ENCODE measurements at places on chromosomes 7 and 10. TPM values are rescaled to one million over a fixed set of nuclear protein-coding genes. Genes with fewer than 3 reads are reported as not detected.

SFRP4 gene
- total RNA-seq = not detected

MDH2 gene
- total RNA-seq = 163 TPM

JAKMIP3 gene
- total RNA-seq = 0.92 TPM

ACHE gene
- 1.3 TPM for total RNA-seq

KLF14 gene
- total RNA-seq = not detected

IFIT1B gene
- not detected for total RNA-seq

DNA sequence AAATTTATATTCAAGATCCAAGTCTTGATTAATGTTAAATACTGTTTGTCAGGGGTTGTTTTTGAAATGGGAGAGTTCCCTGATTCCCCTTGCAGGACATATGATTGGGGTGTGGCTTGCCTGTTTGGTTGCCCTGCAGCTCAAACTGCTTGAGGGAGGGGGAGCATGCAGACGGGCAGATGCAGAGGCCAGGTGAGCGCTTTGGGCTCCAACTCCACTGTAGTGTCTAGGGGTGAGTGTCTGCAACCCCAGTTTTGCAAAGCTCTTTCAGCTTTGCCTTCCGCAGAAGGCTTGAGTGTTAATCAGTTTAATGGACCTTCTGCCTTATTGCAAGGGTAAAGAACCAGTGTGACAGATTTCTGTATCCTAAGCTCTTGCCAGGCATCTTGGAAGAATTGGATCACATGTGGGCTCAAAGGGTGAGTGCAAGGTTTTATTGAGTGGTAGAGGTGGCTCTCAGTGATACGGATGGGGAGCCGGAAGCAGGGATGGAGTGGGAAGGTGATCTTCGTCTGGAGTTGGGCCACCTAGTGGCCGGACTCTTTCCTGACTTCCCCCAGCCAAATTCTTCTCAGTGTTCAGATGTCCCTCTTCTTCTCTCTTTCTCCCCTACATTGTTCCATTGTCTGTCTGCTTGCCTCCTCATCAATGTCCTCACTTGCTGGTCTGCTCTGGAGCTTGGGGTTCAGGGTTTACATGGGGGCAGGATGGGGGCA lies 479.7 kb downstream of the ATRNL1 start:
- H3K27me3 ChIP-seq = no peaks in the 10 kb centered on the region
- H3K4me1 ChIP-seq = no peaks in the 10 kb centered on the region
- no peak overlapping the region for H3K27ac ChIP-seq
- H3K36me3 ChIP-seq = no peaks in the 10 kb centered on the region
- no peak for DNase-seq
- no peak overlapping the region for H3K4me3 ChIP-seq

GRCh38 chr7:30923009-30923773 lies 11.5 kb downstream of the AQP1 start:
- H3K27ac ChIP-seq = no peak overlapping the region
- H3K27me3 ChIP-seq = no peaks in the 10 kb centered on the region
- no peak overlapping the region for H3K4me3 ChIP-seq
- no peaks in the 10 kb centered on the region for H3K36me3 ChIP-seq
- no peak for DNase-seq

DNA sequence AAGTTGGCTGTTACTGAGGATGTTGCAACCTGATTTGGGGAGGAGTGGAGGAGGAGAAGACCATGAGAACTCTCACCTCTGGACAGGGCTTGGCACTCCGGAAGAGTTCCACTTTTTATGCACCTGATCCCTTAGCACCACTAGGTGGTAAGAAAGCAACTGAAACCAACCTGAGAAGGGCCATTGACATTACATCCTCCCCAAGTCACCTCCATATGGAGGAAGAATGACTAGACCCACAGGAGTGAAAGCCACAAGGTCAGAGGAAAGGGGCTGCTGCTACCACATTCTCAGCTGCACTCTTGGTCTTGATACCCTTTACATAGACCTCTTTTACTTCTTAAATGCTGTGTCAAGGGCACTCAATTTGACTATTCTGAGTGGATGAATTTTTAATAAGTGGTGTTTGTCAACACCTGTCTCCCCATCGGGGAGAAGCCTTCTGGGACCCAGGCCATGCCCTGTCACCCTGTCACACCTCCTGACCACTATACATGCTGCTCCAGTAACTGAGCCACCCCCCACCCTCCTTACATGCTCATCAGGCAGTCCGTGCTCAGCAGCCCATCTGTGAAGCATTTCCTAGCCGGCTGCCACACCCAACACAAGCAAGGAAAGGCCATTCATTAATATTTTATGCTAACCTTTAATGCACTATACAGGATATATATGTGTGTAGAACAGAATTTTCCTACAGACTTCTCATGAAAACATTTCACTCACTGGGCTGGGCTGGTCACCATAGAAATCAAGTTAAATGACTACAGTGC lies 362.9 kb downstream of the GFRA1 start:
- no peak for DNase-seq
- H3K27me3 ChIP-seq = no peaks in the 10 kb centered on the region
- no peak overlapping the region for H3K27ac ChIP-seq

DNA sequence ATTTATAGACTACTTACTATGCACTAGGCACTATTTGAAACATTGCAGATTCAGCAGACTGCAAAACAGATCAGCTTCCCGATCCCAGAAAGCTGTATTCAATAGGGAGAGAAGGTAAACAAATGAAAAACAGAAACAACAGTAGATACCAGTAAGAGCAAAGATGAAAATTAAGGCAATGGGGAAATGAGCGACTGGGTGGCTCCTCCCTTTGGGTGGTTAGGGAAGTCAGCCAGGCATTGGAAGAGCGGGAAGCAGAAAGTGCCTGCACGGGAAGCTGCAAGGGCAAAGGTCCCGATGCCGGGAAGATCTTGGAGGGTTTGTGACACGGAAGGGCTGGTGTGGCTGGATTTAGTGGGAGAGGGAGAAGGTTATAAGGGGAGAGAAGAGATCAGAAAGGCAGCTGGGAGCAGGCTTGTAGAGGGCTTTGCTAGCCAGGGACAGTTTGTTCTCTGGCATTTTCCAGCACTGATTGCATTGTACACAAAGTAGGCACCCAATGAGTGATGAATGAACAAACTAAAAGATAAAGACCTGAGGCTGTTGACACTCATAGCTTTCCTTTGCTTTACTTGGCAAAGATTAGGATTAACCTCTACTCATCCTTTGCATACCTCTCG lies 67.8 kb downstream of the NAMPT start:
- no peaks in the 10 kb centered on the region for H3K27me3 ChIP-seq
- H3K27ac ChIP-seq = peak overlapping the region; percentile 83
- peaks cover 26% of the 10 kb centered on the region for H3K4me1 ChIP-seq
- H3K36me3 ChIP-seq = no peaks in the 10 kb centered on the region
- peak; percentile 84 for DNase-seq
- peak overlapping the region; percentile 56 for H3K4me3 ChIP-seq

DNA sequence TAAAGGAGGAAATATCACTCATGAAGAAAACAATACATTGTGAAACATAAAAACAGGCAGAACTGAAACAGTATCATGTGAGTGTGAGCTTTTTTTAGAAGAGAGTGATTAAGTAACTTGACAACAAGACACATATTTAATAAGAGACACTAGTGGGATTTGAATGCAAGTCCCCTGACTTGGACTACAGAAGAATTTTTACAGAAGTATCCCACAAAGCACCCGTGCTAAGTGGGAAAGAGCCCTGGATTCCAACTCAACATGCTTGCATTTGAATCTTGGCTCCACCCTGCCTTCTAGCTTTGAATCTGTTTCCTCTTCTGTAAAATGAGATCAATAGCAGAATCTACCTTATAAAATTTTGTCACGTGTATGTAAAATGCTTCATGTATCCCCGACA lies 166.2 kb downstream of the ZNF365 start:
- no peak for DNase-seq
- H3K4me1 ChIP-seq = no peaks in the 10 kb centered on the region
- H3K36me3 ChIP-seq = no peaks in the 10 kb centered on the region
- H3K4me3 ChIP-seq = no peak overlapping the region

DNA sequence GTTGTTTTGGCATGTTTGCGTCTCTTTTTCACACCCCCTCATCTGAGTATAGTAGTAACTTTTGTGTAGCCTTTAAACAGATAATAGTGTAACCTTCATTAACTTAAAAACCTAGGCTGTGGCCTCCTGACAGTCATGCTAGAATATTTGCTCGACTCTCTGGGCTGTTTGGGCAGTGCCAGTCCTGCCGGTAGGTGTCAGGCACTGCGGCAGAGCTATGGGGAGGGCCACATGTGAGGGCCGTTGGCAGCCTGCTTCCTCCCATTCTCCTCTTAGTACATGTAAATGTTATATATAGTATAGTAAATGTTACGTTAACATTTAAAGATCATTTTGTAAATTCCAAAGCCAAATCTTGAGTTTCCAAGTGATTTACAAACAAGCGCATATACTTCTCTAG lies 26.1 kb downstream of the BCCIP start:
- H3K4me3 ChIP-seq = no peak overlapping the region
- H3K36me3 ChIP-seq = peaks cover 5% of the 10 kb centered on the region
- no peak overlapping the region for H3K27ac ChIP-seq
- no peaks in the 10 kb centered on the region for H3K4me1 ChIP-seq
- no peaks in the 10 kb centered on the region for H3K27me3 ChIP-seq
- DNase-seq = no peak

- no peaks in the 10 kb centered on the region for H3K36me3 ChIP-seq
- peaks cover 29% of the 10 kb centered on the region for H3K4me1 ChIP-seq
- peak; percentile 95 for DNase-seq
- no peaks in the 10 kb centered on the region for H3K27me3 ChIP-seq
- H3K4me3 ChIP-seq = peak overlapping the region; percentile 48
These were observed 2.8 kb downstream of the FAM180A start for GRCh38 chr7:135745703-135746312.

DNA sequence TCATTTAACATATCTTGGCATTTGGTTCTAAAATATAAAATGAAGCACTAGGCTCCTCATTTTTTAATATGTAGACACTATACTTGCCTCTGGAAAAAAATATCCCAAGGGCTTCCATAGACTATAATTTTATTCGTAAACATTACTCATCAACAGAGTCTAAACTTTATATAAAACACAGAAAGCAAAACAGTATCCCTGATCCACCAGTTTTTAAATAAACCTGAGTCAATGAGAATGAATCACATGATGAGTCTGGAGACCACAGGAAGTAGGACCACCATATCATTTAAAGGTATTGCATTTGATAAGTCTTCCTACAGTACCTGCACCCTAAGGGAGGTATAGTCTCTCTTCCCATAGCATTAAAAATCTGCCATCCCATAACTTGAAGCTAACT lies 228.0 kb downstream of the DGKI start:
- no peak for DNase-seq
- no peaks in the 10 kb centered on the region for H3K36me3 ChIP-seq
- H3K4me1 ChIP-seq = no peaks in the 10 kb centered on the region
- peaks cover 30% of the 10 kb centered on the region for H3K27me3 ChIP-seq
- H3K27ac ChIP-seq = no peak overlapping the region

- H3K27me3 ChIP-seq = peaks cover 20% of the 10 kb centered on the region
- H3K4me3 ChIP-seq = no peak overlapping the region
- no peaks in the 10 kb centered on the region for H3K4me1 ChIP-seq
- no peaks in the 10 kb centered on the region for H3K36me3 ChIP-seq
- no peak for DNase-seq
- no peak overlapping the region for H3K27ac ChIP-seq
These were observed 173.2 kb upstream of the KIAA1217 start for GRCh38 chr10:24035761-24036160.

Measured in PC-3 (cell line).